H1 (cell line): ENCODE measurements at places on chromosomes 7 and 10.

- DNase-seq: no peak
These were observed 125.6 kb downstream of the CYP26A1 start for GRCh38 chr10:93199191-93199751.

GRCh38 chr10:80487791-80488538, 33.9 kb downstream of the TSPAN14 start:
- DNase-seq: no peak

GRCh38 chr10:74081941-74082718, 68.5 kb downstream of the AP3M1 start:
- DNase-seq: no peak

- no peak for DNase-seq
These were observed 73.1 kb downstream of the CDC123 start for GRCh38 chr10:12269056-12269455.

- DNase-seq: no peak
These were observed 31.9 kb upstream of the PWWP2B start for GRCh38 chr10:132365102-132365501.

DNA sequence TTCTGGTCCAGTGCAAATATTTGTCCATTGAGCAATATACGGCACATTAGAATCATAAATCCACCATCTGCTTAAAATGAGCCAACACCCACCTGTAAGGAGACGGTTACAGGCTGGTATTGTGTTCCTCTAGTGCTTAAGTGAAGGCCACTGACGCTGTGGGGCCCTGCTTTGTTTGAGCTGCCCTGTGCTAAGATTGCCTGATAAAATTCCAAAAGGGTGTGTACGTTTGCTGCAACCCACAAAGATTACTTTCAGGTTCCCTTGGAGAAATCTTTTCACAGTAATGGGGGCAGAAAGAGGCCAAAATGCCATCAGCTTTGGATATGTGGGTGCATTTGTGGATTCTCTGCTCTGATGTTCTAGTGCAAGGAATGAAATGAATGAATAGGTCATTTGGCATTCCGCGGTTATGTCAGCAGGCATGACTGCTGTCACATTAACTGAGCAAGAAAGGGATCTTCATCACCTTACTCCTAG, 34.4 kb downstream of the AGR3 start:
- no peak for DNase-seq

GRCh38 chr7:79610313-79610712, 156.8 kb upstream of the MAGI2 start:
- DNase-seq: no peak

DNA sequence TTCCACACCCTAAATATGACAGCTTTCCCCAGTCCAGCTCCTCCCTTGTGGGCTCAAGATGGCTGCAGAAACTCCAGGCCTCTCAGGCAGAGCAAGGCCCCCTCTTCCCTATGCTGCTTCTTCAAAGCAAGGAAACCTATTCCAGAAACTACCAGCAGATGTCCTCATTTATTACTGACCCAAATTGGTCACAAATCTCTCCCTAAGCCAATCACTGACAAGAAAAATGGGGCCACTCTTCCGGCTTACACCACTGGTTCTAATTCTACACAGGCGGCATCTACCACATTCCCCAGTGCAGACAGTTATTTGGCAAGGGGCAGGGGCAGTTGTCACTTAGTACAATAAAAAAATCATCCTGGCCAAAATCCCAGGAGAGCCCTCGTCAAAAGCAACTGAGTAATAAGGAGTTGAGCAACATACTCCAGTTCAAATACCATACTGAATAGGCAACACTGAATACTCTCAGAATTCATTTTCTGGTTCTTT, 150.4 kb downstream of the SFMBT2 start:
- DNase-seq: no peak

DNA sequence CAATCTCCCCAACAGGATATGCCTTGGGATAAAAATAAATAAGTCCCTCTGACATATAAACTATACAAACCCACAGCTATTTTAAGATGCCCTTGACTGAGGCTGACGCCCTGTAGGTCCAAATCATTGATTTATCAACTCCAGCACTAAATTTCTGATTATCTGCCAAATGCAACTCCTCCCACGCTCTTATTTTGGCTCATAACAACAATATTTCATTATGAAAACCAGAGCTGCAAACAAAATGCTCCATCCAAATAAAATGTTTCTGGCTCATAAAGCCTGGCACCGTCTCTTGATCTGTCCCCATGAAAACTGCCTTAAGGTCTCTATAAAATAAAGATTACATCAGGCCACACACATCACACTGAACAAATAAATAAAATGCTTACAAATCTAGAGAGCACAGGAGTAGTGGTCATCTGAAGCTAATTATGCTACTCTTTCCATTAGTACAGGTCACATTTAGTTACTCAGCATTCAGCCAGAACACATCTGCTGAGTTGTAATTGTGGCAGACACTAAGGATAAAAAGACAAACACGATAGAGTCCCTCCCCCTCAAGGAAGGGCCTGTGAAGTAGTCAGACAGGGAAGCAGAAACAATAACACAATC, 28.8 kb downstream of the CACUL1 start:
- no peak for DNase-seq

DNA sequence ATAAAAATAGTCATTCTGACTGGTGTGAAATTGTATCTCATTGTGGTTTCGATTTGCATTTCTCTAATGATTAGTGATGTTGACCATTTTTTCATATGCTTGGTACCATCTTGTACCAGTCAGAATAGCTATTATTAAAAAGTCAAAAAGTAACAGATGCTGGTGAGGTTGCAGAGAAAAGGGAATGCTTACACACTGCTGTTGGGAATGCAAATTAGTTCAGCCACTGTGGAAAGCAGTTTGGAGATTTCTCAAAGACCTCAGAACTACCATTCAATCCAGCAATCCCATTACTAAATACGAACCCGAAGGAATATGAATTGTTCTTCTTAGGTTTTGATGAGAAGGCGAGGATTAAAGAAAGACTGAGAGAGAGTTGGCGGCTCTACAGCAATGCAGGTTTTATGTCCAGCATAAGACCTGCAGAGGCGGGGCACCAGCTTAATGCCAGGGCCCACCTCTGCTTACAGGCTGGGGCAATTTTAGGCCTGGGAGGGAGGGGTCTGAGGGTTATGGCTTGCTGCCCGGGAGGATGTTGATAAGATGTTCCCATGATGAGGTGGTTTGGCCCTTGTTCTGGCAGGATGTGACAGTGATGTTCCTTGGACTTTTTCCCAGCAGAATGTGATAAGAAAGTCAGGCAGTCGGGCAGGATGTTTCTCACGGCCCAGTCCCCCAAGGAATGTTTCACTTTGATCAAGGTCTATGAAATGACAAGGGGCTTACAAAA, 74.4 kb downstream of the MEST start:
- DNase-seq: no peak

- no peak for DNase-seq
These were observed 84.7 kb downstream of the CHST15 start for GRCh38 chr10:124008681-124009080.

DNA sequence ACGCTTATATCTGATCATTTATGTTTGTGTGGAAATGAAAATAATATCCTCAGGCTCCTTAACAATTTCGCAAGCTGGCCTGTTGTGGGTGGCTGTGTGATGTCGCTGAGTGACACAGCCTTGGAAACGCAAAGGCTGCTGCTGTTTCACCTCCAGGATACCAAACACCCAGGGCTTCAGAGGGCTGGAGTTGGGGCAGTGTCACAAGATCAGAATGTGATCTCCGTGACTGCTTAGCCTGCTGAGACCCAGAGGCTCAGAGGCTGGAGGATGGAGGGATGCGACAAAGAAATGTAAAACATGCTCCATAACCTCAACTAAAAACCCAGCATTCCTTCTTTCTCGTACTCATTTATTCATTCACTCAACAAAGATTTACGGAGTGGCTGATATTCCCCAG, 37.2 kb upstream of the BMPER start:
- DNase-seq: no peak

DNA sequence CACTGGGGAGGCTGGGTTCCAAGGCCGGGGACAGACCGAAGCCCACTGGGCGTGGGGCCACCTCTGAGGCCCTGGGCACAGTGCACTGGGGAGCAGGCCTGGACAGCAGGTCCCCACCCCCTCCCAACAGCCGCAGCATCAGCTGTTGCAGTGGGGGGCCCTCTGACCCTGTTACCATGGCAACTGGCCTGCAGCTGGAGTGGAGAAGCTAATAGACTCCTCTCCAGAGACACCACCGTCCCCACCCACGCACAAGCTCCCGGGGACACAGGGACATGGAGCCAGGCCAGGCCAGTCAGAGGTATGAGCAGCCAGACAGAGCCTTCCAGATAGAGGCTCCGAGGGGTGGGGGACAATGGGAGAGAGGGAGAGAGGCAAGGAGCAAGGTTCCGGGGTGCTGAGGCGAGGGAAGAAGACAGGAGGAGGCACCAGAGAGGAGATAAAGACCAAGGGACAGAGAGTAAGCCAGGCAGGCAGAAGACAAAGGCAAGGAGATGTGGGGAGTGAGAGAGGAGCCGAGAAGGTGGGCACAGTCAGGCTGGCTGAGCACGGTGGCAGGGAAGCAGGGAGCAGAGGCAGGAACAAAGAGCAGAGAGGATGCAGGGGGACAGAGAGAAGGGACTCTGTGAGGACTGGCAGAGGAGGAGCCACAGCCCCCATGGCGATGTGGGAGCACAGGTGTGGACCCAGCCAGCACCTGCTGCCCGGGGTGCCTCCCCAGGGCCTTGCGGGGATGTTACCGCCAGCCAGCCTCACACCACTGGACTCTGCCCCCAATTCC, 6.7 kb downstream of the KCNH2 start:
- no peak for DNase-seq

- DNase-seq: no peak
These were observed 194.4 kb upstream of the IMMP2L start for GRCh38 chr7:111756687-111757178.

DNA sequence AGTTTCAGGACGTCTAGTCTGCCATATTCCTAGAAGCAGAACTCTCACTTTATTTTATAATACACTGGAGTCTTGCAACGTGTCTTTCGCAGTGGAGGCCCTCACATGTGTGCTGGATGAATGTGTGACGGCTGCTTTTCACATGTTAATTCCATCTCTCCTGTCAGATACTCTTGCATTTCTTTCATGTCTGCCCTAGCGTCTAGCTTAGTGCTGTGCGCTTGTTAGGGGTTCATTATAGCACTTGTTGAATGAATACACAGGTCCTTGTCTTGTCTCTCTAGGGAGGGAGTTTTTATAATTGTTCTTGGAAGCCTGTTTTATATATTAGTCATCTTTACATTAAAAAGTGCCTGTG, 94.4 kb downstream of the MAP3K8 start:
- no peak for DNase-seq

GRCh38 chr7:106099539-106099938, 12.6 kb downstream of the SYPL1 start:
- DNase-seq: no peak

- DNase-seq: no peak
These were observed at the start of gene STK31 for GRCh38 chr7:23710000-23710399. TSS of gene STK31 (plus strand) at chr7:23710219. CDS start at chr7:23710286, 67 bp downstream.

GRCh38 chr10:127449490-127449889, 99.6 kb upstream of the NPS start:
- DNase-seq: no peak

GRCh38 chr10:105104297-105104696, 463.2 kb downstream of the SORCS3 start:
- no peak for DNase-seq

GRCh38 chr7:123798532-123799188, 46.3 kb upstream of the HYAL4 start:
- no peak for DNase-seq

GRCh38 chr10:119657725-119658124, 6.5 kb downstream of the BAG3 start:
- no peak for DNase-seq

- no peak for DNase-seq
These were observed 391.9 kb upstream of the NPVF start for GRCh38 chr7:25619963-25620799.

DNA sequence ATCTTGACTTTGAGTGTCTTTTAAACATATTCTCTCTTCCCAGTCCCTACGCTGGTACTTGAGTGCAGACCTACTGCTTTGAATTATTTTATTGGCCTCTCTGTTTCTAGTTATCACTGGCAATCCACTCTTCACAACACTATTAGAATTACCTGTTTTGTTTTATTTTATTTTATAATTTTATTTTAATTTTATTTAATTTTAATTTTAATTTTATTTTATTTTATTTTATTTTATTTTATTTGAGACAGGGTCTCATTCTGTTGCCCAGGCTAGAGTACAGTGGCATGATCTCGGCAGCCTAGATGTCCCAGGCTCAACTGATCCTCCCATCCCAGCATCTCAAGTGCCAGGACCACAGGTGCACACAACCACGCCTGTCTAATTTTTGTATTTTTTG, 6.8 kb downstream of the STK17A start:
- no peak for DNase-seq

GRCh38 chr10:30828164-30828563, 198.6 kb upstream of the LYZL2 start:
- no peak for DNase-seq

DNA sequence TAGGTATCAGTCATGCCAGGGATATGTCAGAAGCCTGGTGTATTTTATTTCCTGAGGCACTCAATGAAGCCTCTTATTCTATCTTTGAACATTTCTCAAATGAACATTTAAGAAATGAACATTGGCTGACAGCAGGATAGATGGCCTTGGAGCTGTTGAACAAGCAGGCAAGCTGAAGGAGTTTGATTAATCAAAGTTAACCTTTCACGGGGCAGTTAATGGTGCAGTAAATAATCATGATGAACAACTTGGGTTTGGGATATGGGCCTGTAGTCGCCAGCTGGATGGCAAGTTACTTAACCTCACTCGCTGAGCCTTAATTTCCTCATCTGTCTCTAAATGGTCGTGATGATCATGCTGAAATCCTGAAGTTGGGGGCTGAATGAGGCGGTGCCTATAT, 333.0 kb downstream of the SFMBT2 start:
- DNase-seq: no peak

DNA sequence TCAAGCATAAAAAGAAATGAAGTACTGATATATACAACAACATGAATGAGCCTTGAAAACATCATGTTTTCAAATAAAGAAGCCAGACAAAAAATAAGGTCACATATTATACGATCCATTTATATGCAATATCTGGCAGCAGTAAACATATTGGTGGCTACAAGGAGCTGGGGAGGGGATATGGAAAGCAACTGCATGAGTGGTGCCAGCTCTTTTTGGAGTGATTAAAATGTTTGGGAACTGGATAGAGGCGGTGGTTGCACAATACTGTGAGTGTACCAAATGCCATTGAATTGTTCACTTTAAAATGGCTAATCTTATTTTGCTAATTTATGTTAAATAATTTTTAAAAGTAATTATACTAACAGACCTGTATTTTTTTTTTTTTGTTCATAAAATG, 481.7 kb downstream of the PCDH15 start:
- DNase-seq: no peak
